ENCODE measurements at places on chromosomes 7 and 10. TPM values are rescaled to one million over a fixed set of nuclear protein-coding genes. Genes with fewer than 3 reads are reported as not detected.

PKD2L1 gene
- total RNA-seq = not detected

ITIH5 gene
- not detected for total RNA-seq

HSPA12A gene
- 18.8 TPM for total RNA-seq

INPP5A gene
- total RNA-seq = 93.9 TPM

ASIC3 gene
- 4.8 TPM for total RNA-seq

PITRM1 gene
- total RNA-seq = 65.3 TPM

NEBL gene
- total RNA-seq = not detected

LBX1 gene
- not detected for total RNA-seq

ASAH2 gene
- 1.9 TPM for total RNA-seq

LRRTM3 gene
- total RNA-seq = not detected

GRCh38 chr10:14822879-14823755 lies 14.7 kb downstream of the CDNF start:
- DNase-seq = peak; percentile 69

DNA sequence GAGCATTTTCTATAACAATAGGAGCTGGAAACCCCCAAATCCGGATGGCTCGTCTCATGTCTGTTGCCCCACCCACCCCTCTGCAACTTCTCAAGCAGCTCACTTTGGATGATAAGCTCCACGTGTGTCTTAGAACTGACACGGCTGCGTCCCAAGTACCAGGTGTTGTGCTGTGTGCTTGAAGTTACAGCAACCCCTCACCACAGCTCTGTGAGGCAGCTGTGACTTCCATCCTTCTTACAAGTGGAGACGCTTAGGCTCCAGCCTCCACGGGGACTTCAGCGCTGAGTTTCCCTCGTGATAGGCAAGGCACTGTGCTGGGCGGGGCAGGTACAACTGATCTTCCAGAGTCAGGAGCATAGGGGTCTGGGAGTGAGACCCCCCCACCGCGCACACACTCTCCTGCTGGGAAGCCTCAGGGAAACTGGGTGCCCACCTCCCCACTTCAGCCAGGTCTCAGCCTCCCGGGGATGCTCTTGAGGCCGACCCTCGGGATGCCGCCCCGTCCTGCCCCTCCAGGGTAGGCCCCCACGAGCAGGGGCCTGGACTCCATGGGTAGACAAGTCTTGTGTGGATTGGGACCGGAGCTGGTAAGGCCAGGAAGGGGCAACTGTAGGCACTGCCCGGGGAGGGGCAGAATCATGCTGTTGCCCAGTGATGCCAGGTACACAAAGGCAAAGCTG lies 31.4 kb downstream of the EN2 start:
- DNase-seq = peak; percentile 45

DNA sequence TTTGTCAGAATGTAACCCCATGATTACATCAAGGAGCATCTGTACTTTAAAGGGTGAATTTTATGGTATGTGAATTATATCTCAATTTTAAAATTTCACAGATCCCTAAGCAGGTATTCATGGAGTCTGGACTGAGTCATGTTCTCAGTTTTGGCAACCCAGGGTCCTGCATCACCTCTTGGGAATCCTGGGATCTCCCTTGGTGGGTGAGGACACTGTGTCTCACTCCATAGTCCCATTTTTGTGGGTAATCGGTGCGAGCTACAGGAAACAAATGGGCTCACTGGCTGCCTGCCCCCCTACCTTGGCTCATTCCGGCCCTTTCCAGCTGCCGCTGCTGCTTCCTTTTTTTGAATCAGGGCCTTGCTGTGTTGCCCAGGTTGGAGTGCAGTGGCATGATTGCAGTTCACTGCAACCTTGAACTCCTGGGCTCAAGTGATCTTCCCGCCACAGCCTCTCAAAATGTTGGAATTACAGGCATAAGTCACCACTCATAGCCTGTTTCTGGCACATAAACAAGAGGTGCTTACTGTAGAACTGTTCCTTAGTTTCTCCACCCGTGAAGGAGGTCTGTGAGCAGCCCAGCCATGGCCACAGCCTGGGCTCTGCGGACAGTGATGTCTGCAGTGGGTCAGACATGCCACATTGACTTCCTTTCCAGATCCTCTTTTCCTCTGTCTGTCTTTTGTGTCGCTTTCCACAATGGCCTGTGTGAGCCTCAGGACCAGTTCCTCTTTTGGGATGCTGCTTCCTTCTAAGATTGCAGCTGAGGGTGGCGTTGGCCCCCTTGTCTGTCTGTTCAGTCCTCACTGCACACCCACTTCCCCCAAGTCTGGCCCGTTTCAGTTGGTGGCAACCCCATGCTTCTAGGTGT lies 14.5 kb downstream of the PALD1 start:
- peak; percentile 83 for DNase-seq

DNA sequence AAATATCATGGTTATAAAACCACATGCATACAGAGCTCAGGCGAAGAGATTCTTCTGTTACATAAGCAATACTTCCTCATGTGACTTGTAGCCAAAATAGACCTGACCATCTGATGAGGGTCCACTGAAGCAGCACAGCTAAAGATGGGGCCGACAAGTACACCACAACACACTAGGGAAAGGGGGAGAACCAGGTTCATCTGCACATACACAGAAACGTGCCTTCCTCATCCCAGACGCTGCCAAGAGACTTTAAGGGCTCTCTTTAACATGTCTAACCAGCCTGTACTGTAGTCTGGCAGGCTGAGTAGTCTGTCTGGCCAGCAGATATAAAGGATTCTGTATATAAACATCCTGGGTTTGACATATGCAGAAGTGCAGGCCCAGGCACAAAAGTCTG lies 30.3 kb downstream of the ERCC6 start:
- peak; percentile 31 for DNase-seq

- DNase-seq = peak; percentile 85
These were observed 973 bp downstream of the CAMK1D start for GRCh38 chr10:12350167-12350872.

GRCh38 chr7:39560408-39560807 lies 5.8 kb upstream of the YAE1 start:
- no peak for DNase-seq

GRCh38 chr10:27369880-27370279 lies 129.3 kb upstream of the ACBD5 start:
- DNase-seq = peak; percentile 21

- DNase-seq = no peak
These were observed 45.1 kb downstream of the ADD3 start for GRCh38 chr10:110052916-110053315.

- DNase-seq = no peak
These were observed 109.1 kb downstream of the AGMO start for GRCh38 chr7:15452670-15453069.

DNA sequence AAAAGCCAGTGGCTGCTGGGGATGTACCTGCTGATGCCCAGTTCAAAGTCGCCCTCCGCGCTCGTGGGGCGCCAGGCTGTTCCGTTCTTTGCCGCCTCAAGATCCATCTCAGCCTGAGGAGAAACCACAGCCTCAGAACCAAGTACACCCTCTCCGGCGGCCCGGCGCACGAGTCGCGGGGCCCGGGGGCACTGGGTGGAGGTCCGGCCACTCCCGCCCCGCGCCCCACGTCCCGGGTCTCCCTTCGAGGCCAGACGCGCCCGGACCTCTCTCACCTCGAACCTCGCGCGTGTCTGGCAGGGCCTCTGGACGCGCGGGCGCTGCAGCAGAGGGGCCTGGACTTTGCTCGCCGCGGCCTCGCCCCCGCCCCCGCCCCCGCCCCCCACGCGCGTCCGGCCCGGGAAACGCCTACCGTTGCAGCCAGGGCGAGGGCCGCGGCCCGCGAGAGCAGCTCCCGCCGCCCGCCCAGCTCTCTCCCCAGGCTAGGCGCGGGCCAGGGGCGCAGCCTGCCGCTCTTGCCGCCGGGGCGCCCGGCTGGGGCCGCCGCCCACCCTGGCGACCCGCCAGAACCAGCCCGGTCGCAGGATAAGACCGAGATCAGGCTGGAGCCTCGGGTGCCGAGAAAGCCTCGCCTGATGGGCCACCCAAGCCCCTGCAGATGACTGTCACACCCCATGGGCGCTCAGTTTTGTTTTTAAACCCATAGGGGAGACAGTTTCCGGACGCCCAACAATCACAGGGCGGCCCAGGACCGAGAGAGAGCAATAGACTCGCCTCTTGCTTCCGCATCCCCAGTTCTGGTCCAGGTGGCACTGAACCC lies at the start of gene ABCB4:
ABCB4 (minus strand) TSS at position 322 of the 820 bp plus-strand sequence; CDS start at position 107, 215 bp downstream.
- peak; percentile 68 for DNase-seq

DNA sequence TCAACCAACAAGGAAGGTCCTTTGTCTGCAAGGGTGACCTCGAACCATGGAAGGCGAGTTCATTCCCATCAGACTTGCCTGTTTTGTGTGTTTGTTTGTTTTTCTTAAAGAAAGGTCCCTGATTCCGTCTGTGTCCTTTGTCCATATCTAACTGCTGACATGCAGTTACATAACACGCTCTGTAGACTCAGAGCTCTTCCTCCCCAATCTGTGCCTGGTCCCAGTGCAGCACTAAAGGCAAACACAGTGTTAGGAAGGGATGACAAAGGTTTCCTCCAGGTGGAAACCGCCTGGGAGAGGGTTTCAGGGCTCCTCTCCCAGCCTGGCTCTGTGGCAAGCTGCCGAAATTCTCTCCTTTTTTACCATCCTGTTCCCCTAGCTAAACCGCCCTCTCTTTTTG lies 13.4 kb downstream of the JCAD start:
- DNase-seq = no peak

DNA sequence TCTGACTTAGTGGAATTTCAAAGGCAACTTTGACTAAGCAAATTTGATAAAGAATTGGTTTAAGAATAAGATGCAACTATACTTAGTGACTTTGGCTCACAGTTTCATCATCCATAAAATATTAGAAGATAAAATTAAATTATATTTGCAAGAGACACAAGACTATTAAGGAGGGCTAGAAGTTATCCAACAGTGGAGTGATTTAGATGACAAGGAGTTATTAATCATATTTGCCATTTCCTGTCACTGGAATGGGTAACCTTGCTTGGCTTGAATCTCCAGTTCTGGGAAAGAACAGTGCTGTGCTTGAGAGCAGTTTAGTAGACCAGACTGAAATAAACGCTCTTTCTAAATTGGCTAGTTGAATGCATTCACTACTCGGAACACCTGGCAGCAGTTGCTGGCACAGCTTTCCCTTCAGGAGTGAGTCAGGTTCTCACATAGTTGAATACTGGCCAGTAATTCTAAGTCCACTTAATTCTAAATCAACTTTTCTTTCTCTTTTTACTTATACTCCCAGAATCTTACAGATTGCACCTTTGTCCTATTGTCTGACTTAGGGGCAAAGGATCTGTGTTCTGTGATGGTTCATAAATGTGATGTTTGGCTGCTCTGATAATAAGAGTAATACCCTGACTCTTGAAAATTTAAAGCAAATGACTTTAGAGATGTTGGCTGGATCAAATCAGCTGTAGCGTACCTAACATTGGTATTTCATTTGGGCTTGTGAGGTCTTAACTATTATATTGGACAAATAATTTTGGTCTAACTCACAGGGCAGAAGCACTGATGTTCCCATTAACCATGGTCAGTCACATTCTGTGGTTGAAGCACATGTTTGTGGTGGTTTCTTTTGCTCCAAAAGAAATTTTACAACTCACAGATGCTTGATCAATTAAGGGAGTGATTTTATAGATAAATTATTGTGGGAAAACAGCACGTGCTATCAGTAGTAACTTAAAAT lies 16.6 kb downstream of the STMP1 start:
- DNase-seq = no peak

DNA sequence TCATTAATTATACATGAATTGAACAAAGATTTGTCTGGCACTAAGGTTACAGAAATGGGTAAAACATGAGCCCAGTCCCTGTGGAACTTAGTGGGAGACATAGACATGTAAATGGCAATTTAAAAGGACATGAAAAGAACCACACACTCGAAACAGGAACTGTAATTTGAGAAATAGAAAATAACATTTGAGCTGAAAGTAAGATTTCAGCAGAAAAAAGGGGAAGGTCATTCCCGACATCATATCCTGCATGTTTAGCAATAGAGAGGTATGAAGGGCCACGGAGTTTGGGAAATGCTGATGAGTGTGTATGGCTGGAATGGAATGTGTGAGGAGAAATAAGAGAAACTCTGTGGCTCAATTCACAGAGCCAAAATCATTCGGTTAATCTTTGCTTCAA lies 175.4 kb upstream of the AHR start:
- peak; percentile 23 for DNase-seq

DNA sequence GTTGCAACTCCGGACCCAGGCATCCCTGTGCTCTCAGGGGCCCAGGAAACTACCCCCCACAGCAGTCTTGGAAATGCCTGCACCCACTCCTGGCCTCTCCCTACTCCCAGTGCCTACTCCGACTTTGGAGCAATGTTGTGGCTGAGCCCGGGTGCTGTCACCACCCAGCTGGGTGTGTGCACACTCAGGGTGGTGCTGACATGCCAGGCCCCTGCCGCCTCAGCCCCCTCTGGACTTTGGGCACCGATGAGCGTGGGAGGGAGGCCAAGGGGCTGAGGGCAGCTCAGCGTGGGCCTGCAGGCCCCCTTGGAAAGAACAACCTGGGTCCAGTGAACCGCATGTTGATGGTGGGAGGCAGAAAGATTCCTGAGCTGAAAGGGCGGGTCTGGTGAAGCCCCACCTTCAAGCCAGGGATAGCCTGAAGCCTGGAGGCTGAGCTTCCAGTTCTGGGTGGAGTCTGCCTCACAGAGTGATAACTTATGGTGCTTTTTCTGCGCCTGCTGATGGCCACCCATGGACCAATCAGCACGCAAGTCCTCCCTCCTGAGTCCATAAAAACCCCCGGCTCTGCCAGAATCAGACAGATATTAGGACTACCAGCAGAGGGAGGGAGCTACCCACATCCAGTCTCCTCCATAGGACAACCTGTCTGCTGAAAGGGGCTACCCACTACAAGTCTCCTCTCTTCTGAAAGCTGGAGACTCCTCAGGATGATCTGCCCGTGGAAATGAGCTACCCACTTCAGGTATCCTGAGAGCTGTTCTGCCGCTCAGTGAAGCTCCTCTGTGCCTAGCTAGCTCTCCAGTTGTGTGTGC lies 380.4 kb upstream of the SORCS1 start:
- DNase-seq = no peak

GRCh38 chr10:43044448-43044921 lies 32.4 kb upstream of the RET start:
- DNase-seq = no peak

- no peak for DNase-seq
These were observed 55.3 kb downstream of the NCAPG2 start for GRCh38 chr7:158649279-158649678.

- DNase-seq = no peak
These were observed 109.8 kb downstream of the RAB11FIP2 start for GRCh38 chr10:117936976-117937375.

All from B cell (primary cell).